ENCODE measurements at places on chromosomes 13 and 19.

GRCh38 chr19:18878058-18878797 lies 17.7 kb downstream of the CERS1 start:
- no peak for DNase-seq

DNA sequence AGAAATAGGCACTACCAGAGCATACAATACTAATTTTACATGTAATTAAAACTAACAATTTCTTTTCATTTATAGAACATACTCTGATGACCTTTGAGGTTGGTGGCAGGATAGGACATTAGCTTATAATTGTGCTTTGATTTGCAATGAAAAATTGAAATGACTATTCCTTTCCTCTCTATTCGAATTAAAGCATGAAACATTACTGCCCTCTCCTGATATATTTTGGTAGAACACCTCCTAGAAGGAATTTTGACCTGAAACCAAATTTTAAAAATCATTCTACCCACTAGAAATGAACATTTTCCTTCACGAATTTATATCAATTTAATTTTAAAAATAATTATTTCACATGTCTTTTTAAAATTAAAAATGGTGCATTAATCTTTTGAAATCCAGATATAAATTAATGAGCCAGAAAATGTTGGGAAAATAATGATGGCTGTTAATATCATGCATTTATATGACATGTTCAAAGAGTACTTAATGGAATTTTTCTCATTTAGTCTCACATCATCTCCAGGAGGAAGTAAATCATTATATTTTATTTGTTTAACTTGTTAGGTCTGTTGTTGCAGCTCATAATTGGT lies 556.3 kb upstream of the ARGLU1 start:
- DNase-seq = no peak

DNA sequence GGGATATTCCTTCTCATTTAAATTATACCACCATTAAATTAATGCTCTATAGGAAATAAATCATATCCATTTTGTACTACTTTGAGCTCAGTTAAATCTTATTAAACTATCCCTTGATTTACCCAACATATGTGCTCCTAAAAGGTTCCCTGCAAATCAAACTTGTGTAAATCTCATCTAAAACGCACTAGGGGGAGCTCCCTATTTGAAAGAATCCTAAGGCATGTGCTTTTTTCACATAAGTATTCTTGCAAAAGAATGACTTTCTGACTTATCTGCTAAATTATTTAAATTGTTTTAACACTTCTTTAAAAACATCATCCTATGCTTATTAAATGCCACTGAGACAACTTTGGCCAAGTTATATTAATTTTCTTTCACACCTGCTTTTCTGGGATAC lies 7.9 kb downstream of the INTS6 start:
- DNase-seq = no peak

DNA sequence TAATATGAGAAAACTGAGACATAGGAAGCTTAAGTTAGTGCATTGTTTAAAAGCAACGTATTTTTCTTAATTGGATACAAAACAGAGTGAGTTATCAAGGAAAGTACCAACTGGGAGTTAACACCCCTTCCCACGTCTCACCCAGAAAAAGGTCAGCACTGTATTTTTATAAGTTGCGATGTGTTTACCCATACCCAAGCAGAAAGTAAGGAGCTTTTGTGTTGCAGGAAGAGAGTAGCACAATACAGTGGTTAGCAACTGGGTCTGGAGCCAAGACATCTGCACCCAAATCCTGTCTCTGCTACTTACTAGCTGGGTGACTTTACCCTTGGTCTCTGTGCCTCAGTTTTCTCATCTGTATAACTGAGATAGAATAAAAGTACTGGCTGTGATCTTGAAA lies 34.3 kb downstream of the FAM216B start:
- no peak for DNase-seq

DNA sequence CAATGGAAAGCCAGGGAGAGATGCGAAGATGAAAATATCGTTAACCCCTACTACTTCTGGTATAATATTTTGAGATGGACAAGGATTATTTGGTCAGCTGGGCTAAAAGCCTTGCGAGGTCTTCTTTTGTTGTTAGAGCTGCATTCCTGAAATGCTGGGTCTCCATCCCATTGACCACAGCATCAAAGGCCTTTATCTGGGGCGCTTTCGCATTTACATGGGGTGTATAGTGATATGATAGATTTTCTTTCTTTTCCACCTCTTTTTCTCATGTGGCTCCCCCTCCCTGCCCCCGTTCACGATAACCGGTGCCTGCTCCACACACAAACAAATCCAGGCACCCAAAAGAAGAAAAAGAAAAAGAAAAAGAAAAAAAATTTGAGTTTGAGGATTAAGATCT lies 77.5 kb downstream of the ZNF536 start:
- DNase-seq = no peak

GRCh38 chr19:51364200-51365106 lies 1.7 kb downstream of the ETFB start:
- DNase-seq = no peak

DNA sequence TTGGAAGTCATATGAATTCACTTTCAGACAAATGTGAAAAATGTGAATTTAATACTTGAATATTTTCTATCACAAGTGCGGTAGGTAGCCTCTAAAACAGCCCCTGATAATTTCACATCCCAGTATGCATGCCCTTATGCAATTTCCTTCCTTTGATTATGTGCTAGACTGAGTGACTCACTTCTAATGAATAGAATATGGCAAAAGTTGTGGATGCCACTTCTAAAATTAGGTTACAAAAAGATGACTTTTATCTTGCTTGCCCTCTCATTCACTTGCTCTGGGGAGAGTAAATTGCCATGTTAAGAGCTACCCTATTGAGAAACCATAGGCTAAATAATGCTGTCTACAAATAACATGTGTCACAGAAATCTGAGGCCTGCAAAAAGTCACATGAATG lies 402.5 kb upstream of the PCDH9 start:
- no peak for DNase-seq

DNA sequence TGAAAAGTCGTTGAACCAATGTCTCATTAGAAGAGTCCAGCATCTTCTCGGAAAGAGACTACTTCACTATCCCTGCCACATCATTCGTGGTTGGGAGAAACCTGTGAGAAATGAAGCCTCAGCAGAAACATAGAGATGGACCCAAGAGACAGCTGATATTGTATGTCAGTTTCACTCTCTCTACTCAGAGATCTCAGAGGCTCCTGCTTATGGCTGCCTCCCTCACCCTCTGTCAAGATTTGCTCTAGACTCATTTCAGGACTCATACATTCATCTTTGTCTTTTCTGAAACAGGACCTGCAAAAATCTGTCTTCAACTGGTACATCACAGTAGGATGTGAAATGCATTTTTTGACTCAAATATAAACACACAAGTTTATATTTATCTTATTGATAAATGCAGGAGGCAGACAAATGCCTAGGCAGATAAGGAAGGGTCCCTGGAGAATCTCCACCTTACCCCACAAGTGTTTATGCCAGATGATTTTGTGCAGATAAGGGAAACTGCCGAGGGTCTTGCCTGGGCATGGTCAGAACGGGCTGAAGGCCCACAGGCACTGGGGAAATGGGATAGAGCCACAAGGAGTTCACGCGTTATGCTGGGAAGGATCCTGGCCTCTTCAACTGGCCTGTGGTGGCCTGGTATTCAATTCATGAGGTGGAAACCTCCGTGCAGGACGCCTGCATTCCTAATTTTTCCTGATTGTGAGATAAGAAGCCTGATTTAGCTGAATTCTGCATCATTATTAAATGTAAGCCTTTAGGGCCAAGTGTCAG lies 1834.0 kb upstream of the PCDH20 start:
- DNase-seq = no peak

DNA sequence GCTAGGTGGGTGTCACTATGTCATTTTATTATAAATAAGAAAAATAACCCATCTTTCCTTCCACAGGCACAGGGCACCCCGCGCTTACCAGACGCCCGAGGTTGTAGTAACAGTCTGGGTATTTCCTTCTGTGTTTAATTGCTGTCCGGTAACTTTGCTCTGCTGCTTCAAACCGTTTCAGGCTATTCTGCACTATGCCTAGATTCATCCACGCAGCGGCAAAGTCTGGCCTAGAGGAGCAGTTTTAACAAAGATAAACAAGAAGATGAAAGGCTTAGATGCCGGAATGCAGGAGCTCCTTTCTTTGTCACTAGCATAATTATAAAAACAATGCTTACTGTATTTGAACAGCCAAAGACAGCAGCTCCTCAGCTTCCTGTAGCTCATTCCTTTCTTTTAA lies 36.9 kb upstream of the GGACT start:
- DNase-seq = no peak

DNA sequence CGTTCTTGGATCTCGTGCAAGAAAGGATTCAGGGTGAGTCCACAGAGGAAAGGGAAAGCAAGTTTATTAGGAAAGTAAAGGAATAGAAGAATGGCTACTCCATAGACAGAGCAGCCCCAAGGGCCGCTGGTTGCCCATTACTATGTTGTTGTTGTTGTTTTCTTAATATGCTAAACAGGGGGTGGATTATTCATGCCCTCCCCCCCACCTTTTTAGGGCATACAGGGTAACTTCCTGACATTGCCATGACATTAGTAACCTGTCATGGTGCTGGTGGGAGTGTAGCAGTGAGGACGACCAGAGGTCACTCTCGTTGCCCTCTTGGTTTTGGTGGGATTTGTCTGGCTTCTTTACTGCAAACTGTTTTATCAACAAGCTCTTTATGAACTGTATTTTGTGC lies 29.1 kb upstream of the PCDH9 start:
- DNase-seq = no peak

DNA sequence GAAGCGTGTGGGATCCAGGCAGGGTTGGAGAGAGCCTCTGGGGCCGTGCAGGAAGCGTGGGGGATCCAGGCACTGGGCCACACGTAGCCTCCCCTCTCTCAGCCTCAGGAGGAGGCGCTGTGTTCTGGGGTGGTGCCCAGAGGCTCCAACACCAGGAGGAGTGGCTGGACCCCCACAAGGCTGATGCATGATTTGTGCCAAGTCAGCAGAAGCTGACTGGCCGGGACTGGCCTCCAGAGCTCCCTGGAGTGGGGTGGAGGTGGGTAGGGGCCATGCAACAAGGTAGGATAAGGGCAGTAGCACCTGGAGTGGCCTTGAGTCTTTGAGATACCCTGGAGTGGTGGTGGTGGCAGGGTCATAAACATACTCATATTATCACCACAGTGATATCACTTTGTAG lies 75.3 kb downstream of the ERICH6B start:
- no peak for DNase-seq

DNA sequence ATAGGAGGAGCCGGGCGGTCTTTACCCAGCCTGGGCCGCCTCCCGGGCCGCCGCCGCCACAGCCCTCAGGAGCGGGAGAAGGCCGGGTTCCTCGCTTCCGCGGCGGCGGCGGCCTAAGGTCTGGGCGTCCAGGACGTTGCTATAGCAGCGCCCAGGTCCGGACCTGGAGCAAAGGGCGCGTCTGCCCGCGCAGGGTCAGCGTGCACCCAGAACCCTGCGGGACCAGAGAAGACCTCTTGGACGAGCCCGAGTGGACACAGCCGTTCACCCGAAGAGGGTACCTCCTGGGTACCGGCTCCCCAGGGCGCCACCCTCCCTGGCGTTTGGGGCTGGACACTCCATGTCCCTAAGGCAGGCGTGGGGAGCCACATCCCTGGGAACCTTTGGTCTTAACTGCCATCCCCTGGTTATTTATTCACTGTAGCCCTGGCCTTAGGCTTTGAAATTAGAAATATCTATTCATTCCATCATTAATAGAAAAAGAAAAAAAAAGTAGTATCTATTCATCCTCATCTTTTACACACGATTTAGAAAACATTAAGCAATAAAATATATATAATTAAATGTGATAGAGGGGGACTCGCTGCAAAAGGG lies 2.4 kb downstream of the DZIP1 start:
- DNase-seq = peak; percentile 75

- no peak for DNase-seq
These were observed 323.7 kb upstream of the HTR2A start for GRCh38 chr13:47220453-47221140.

DNA sequence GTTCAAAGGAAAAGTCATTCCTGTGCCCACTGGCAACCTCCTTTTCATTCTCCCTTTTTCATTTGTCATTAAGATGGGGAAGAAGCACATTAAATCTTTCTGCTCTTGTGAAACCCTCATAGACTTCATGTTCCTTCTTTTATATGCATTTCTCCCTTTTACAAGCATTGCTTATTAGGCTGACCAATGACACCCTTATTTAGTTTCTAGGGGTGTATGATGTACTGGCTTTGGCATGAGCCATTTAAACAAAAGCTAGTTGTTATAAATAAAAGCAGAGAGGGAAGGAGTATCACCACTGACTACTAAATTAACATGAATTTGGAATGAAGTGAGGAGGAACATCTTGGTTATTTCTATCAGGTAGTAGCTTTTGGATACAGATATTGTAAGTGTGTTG lies 68.2 kb upstream of the PCDH9 start:
- DNase-seq = no peak

DNA sequence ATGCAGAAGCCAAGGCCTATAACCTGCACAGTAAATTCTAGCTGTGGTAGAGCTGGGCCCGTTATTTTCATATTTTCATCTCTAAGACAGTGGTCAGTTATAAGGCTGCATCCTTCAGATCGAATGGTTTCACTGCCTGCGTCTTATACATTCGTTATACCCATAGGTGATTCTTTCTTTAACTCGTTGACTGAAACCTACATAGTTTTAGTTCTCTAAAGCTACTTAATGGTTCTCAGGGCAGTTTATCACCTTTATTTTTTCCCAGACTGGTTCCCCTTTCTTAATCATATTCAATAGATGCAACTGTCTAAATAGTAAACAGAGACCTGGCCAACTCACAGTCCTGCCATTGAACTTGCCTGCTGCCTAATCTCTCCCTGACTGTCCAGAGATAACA lies 615.3 kb upstream of the SLITRK1 start:
- DNase-seq = no peak

- DNase-seq = no peak
These were observed 6.8 kb upstream of the MBNL2 start for GRCh38 chr13:97215325-97215724.

- DNase-seq = no peak
These were observed 34.2 kb downstream of the MBNL2 start for GRCh38 chr13:97256343-97256783.

- no peak for DNase-seq
These were observed 235.1 kb downstream of the NALCN start for GRCh38 chr13:101181076-101181685.

GRCh38 chr13:26762745-26763345 lies 2.3 kb upstream of the GPR12 start:
- no peak for DNase-seq

- no peak for DNase-seq
These were observed 207.5 kb downstream of the KCNRG start for GRCh38 chr13:50222569-50223332.

DNA sequence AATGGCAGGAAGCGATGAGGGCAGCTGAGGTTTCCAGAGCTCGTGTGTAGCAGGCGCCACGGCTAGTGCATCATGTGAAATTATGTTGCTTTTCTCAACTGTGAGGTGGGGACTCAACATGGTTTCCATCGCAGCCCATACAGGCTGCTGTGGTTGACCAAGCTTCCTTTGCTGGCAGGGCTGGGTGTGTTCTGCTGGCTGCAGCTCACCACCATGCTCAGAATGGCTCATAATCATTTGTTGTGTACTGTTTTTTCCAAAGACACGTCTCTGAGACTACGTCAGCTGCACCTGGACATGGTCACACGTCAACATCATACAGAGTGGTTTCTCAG lies 16.1 kb upstream of the RASA3 start:
- peak; percentile 57 for DNase-seq
